ENCODE measurements at places on chromosomes 1 and 21. TPM values are rescaled to one million over a fixed set of nuclear protein-coding genes. Genes with fewer than 3 reads are reported as not detected.

Gene CD52
- total RNA-seq, result not detected

Gene OPTC
- not detected for total RNA-seq

Gene FMN2
- 50.0 TPM for total RNA-seq

Gene ZNF692
- 6.9 TPM for total RNA-seq

Gene TBX19
- 0.28 TPM for total RNA-seq

Gene TMEM167B
- 32.1 TPM for total RNA-seq

Gene S100A1
- total RNA-seq, result not detected

Gene NECTIN4
- total RNA-seq, result 0.18 TPM

Gene GPR52
- 0.90 TPM for total RNA-seq

Gene PDE4B
- total RNA-seq, result 15.6 TPM

DNA sequence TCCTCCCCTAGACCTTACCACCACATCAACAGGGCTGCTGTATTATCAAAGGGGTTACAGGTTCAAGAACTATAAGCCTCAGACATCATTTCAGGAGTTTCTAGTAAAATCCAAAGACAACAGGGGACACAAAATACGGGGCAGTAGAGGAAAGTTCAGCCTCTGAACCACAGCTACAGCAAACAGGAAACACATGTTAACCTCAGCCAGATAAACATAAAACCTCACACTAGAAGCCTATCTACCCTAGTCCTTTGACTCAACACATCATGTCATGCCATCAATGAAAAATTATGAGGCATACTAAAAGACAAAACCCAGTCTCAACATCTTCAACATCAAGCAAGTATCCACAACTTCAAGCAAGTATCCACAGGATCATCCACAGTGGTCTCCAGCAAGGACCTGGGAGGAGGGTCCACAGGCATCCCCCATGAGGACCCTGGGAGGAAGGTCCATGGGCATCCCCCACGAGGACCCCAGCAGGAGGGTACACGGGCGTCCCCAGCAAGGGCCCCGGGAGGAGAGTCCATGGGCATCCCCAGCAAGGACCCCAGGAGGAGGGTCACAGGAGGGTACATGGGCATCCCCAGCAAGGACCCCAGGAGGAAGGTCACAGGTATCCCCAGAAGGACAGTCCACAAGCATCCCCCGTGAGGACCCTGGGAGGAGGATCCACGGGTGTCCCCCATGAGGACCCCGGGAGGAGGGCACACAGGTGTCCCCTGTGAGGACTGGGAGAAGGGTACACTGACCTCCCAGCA, 440.0 kb downstream of the MATN1 start:
- no peak for DNase-seq

DNA sequence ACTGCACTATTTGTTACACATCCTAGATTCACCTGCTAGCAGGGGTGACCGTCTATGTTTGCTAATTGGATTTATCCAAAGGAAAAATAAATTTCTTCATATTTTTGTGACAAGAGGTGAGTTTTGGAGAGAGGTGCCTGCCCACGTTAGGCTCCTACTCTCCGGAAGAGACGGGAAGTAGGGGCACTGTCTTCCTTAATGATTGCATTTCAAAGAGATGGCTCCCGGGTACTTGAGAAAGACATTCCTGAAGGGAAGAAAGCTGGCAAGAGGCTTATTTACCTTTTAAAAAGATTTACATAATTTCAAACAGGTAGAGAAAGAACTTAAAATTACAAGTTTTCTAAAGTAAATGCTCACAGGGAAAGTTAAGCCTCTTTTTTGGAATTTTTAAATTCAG, 18.7 kb upstream of the IL19 start:
- DNase-seq, result no peak

DNA sequence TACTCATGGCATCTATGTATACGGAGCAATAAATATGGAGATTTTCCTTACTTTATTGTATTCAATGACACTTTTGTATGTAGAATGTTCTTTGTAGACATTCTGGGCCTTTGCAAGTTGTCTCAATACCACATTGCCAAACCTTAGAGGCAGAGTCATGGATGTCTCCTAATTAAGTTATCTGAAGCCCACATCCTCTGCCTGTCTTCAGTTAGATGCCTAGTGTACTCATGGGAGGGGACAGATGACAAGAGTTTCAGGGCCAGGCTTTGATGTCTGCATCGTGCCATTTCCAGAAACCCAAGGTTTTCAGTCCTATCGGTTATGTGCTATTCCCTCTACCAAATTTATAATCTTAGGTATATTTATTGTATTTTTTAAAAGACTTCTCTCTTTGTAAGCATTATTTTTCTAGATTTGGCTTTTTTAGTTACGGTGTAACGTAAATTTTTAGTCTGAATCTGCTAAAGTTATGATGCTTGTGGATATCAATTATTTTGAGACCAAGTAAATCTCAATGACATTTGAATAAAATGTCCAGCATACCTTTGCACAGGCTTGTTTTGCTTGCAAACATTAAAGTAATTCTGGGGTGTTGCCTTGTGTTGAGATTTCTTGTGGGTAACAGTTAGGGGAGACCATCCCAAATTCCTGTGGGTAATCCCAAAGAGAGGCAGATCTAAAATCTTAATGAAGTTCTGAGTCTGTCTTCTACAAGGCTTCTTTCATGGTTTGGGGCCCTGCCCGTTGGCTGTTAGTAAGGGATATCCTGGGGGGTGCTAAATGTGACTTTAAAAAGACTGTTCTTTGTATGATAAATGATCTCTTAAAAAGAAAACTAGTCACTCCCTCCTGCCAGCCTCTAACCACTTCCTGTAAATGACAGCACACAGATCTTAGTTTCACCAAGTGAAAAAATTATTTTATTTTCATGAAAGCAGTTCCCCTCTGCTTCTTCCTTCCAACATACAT, 8.0 kb upstream of the MACF1 start:
- DNase-seq, result peak; percentile 50

Data from IMR-90 (cell line).